ENCODE measurements at places on chromosomes 4 and X.
A peak's percentile ranks its signal among the peaks of the same experiment; 100 is the strongest.

GRCh38 chr4:182925298-182925757, 8.1 kb upstream of the DCTD start:
- peak; percentile 96 for DNase-seq

GRCh38 chr4:7330811-7331681, 103.7 kb downstream of the PSAPL1 start:
- no peak for DNase-seq

GRCh38 chrX:22135171-22135711, 103.1 kb downstream of the PHEX start:
- peak; percentile 96 for DNase-seq

DNA sequence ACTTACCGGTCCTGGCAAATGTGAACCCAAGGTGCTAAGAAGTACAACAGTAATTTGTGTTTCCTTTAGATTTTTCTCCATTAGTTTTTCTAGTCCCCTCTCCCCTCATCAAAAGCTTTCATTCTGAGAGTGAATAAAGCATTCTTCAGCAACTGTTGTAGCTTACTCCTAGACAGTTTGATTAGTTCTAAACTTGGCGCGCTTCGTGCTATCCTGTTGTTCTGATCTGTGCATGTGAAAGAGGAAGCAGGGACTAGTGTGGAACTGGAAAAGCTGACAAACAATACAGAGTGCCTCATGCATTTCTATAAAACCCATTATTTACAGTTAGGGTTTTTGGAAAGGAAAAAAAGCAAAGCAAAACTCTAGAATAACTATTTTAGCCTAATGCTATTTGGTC, 556.9 kb upstream of the SLIT2 start:
- no peak for DNase-seq

GRCh38 chr4:164872481-164872880, 4.5 kb upstream of the APELA start:
- no peak for DNase-seq

Measured in SK-MEL-5 (cell line).